ENCODE measurements at places on chromosomes 7 and 10.

DNA sequence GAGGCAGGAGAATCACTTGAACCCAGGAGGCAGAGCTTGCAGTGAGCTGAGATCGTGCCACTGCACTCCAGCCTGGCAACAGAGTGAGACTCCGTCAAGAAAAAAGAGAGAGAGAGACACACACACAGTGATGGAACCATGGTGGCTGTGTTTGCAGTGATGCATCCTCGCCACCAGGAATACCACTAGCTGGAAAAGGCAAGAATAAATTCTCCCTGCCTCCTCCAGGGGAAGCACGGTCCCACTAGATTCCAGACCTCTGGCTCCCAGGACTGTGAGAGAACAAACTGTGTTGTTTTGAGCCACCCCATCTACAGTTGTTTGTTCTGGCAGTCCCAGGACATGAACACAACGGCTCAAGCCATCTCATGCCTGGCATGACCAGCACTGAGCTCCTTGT lies 320.3 kb upstream of the FOXK1 start:
- no peak for DNase-seq

DNA sequence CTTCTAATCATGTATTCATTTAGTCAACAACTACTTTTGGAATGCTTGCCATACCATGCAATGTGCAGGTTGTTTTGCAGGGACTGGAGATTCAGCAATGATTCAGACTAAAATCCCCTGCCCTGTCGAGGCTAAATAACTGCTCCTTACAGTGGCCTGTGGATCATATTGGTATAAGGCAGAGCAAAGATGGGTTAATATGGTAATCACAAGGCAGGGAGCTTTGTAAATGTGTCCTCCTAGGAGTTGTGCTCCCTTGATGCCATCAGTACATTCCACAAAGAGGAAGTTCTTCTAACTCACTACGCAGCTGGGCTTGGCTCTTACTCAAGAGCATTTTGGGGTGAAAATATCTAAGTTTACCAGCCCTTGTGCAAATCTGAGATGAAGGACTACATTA lies 614 bp upstream of the IFIT2 start:
- DNase-seq: no peak

GRCh38 chr10:128780156-128780761 lies 654.0 kb upstream of the MKI67 start:
- DNase-seq: no peak

- no peak for DNase-seq
Observed at GRCh38 chr7:50738932-50739331, 43.8 kb downstream of the GRB10 start.

GRCh38 chr10:5813091-5813340 lies 218 bp downstream of the GDI2 start:
- no peak for DNase-seq

DNA sequence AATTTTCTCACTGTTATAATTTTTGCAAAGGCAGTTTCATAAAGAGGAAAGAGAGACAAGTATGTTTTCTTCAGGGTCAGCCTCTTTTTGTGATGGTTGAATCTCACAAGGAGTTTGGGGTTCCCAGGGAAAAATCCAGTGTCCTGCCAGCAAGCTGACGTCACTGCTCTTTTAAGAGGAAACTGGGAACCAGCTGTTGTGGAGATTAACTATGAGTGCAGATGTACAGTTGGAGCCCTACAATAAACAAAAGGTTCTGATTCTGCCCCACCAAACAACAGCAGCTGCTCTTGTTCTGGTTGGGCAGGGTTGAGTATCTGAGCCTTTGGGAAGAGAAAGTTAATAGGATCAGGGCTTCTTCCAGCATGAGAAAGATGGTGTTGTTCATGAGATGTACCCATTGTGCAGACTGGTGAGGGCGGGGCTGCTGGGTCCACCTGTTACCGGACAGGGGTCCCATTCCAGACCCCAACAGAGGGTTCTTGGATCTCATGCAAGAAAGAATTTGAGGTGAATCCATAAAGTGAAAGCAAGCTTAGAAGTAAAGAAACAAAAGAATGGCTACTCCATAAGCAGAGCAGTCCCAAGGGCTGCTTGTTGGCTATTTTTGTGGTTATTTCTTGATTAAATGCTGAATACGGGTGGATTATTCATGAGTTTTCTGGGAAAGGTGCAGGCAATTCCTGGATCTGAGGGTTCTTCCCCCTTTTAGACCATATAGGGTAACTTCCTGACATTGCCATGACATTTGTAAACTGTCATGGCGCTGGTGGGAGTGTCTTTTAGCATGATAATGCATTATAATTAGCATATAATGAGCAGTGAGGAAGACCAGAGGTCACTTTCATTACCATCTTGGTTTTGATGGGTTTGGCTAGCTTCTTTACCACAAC lies 12.5 kb downstream of the PRF1 start:
- DNase-seq: no peak

DNA sequence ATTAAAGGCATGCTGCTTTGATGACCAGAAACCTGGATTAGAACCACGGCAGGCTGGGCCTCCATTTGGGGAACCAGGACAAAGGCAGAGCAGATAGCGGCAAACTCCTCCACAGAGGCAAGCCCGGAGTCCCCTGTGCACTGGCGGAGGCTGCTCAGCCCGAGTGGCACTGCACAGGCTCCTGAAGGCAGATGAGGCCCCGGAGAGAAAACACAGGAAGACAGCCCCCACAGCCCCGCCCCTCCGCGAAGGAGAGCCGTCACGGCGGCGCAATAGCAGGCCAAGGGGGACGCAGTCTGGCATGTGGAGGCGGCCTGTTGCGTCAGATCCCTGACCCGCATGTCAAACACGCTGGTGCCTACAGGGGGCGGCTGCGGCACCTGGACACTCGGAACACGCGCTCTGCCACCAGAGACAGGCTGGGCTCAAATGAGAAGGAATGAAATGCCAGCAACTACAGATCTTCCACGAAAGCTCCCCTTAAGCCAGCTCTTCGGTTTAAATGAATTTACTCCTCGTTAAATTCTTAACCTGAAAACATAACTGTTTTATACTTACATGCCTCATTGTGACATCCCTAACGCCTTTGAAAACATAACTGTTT lies 128.5 kb downstream of the MAD1L1 start:
- DNase-seq: no peak

DNA sequence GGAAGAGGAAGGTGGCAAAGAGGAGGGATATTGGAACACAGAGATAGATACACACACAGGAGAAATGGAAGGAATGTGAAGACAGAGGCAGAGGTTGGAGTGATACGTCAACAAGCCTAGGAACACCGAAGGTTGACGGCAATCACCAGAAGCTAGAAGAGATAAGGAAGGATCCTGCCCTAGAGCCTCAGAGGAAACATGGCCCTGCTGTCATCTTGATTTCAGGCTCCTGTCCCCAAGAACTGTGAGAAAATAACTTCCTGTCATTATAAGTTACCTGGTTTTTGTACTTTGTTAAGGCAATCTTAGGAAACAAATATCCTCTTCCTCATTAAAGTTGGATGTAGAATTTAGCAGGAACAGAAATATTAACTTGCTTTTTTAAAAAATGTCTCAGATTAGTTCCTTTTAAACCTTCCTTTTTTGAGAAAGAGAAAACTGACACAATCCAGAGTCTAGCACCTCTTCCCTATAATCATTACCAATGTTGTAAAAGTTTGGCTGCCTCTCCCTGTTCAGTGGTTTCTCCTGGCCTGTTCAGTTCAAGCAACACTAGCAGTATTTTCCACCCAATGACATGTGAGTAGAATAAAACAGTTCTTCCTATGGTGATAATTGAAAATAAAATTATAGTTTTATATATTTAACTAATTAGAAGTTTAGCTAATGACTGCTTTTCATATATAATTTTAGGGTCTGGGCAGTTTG lies 28.8 kb upstream of the GNAI1 start:
- DNase-seq: no peak

DNA sequence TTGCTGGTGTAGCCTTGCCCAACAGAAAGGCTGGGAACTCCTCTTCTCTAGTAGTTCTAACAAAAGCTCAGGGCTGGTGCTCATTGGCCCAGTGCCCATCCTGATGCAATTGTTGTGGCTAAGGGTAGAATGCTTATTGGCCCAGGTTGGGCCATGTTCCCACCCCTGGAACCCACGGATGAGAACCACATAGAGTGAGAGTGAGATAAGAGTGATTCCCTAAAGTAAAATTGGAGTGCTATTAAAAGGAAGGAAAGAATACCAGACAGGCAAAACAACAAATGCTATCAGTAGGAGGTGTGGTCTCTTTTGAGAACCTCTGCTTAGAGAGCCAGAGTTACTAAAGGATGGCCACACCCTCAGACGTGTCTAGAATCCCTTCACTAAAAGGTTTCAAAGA lies 49.2 kb downstream of the LGI1 start:
- DNase-seq: no peak

- DNase-seq: no peak
Observed at GRCh38 chr7:24704311-24704710, 53.0 kb downstream of the GSDME start.

Data from NCI-H1092 treated with DMSO at 0.1 percent for 48 hours (cell line).